RPMI7951 (cell line): ENCODE measurements at places on chromosomes 3 and 15. TPM values are rescaled to one million over a fixed set of nuclear protein-coding genes. Genes with fewer than 3 reads are reported as not detected.

The KCNMB3 gene
- total RNA-seq, result 0.88 and 1.3 TPM in 2 replicates

DNA sequence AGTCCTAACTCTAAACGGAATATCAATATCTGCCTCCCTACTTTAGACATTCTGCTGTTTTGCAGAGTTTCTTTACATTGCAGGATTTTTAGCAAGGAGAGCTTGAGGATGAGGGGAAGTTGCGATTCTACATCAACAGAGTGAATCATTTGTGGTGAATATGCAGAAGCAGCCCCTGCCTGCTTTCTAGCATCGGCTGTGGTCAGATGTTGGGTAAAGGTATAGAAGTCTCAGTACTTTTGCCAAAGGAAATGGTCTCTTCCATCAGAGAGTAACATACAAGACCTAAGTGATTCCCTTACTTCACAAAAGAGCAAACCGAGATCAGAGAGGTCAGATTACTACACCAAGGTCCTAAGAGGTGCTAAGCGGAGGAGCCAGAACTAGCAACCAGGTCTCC, 15.2 kb downstream of the ST3GAL6 start:
- DNase-seq, result peak; percentile 65

DNA sequence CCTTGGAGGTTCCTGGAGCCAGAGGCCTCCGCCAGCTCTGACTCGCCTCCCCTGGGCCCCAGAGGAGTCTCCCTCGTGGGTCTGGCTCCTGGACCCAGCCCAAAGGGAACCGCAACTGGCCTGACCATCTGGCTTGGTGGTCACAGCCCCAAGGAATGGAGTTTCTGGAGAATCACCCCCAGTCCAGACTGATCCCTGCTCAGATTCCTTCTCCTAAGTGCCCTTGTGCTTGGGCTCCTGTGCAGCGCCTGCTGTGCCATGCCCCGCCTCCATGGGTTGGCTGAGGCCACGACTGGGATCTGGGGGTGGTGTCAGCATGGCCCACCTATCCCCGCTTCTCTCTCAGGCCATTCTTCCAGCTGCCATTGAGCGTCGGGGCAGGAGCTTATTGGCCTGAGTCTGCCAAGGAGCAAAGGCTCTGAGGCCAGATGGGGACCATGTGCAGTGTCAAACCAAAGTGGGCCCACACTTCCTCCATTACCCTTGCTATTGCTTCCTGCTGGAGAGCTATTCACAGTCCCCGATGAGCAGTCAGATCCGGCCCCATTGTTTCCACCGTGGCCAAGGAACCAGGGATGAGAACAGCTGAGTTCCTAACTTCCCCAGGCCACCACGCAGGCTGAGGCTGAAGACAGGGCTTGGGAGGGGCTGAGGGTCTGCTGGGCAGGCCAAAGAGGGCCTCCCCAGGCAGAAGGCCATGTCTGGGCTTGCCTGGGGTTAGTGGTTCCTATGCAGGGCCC, 19.0 kb downstream of the CSPG4 start:
- peak; percentile 97 for DNase-seq

The AHSG gene
- total RNA-seq, result not detected in 2 replicates

GRCh38 chr15:40042791-40043320, 3.9 kb upstream of the SRP14 start:
- DNase-seq, result no peak

The RPP25 gene
- total RNA-seq, result 9.7 and 14.9 TPM in 2 replicates

DNA sequence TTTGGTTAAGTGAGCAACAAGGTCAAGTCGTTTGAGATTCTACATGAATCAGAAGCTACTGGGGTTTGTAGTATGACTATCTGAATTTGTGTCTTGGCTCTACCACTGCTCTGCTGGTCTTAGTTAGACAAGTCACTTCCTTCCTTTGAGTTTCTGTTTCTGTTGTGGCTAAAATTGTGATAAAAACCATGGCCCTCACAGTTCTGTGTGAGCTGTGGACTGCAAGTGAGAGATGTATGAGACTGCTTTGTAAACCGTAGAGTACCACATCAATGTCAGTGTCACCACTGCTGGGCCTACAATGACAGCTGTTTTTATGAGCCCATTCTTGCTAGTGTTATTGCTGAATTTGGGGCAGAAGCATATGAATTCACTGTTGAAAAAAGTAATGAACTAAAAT, 32.7 kb downstream of the RARB start:
- no peak for DNase-seq

The CAND2 gene
- total RNA-seq, result under 0.01 and 0.29 TPM in 2 replicates

- DNase-seq, result peak; percentile 61
Observed at GRCh38 chr3:141294848-141295247, 63.2 kb downstream of the PXYLP1 start.

The CFAP20DC gene
- total RNA-seq, result 11.3 and 12.0 TPM in 2 replicates

DNA sequence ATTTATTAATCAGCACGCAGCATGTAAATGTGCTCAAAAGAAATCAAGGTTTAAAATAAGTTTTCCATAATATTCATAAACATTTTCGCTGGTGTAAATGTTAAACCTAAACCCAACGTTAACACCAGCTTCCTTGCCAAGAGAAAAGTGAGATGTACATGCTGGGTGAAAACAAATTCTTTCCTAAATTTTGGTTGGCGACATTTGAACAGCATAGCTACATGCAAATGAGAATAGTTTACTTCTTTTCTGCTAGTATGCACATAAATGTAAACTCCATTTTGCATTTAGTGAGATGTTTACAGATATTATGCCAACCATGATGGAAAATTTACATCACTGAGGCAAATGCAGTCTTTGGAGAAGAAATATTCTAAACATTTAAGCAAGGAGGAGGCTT, 182.2 kb downstream of the GAP43 start:
- no peak for DNase-seq

- DNase-seq, result no peak
Observed at GRCh38 chr15:73237910-73238309, 130.8 kb downstream of the HCN4 start.

GRCh38 chr15:73957785-73958184, 31.5 kb downstream of the LOXL1 start:
- DNase-seq, result no peak

DNA sequence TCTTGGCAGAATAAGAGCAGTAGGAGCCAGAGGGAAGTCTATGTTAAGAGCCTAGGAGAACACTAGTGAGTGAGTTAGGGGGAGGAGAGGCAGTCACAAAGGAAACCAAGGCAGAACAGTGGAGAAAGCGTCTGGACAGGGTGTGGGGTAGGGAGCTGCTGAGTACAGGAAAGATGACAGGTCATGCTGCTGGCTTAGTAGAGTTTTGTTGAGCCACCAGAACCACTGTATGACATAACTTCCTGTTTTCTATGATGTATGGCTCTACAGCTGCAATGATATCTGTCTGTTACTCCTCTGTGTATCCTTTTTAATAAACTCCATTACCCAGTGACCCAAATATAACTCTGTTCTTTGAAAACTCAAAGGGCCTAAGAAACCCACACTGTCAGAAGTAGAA, 10.6 kb upstream of the STT3B start:
- DNase-seq, result no peak

GRCh38 chr15:67070892-67071664, 5.7 kb downstream of the SMAD3 start:
- no peak for DNase-seq

- DNase-seq, result no peak
Observed at GRCh38 chr3:25540273-25540672, 112.2 kb downstream of the RARB start.

- peak; percentile 52 for DNase-seq
Observed at GRCh38 chr15:43508991-43509659, 8.3 kb upstream of the MAP1A start.

DNA sequence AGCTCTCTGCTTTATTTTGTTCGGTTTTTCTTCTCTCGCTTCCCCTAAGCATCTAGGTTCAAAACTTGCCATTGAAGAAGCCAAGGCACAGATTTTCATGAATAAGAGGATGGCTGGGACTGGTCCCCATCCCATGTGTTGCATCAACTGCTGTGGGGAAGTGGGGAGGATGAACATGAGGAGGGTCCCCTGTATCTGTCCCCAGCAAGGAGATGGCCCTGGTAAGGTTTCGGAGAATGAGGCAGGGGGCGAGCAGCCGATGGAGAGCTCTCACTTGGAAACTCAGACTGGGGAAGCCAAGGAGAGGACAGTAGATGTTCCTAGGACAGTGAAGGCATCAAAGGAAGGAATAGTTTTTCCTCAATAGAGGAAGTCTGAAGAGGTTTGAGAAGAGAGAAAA, 142.0 kb upstream of the ATP2B2 start:
- DNase-seq, result no peak

The TICRR gene
- 9.0 and 11.7 TPM in 2 replicates for total RNA-seq

The IGSF11 gene
- total RNA-seq, result 0.39 TPM in 1 of 2 replicates, not detected in the other

GRCh38 chr15:78950902-78951840, 6.3 kb upstream of the CTSH start:
- peak; percentile 24 for DNase-seq

GRCh38 chr3:47020311-47020710, 40.8 kb downstream of the NBEAL2 start:
- no peak for DNase-seq
